ENCODE measurements at places on chromosomes 6 and 20.

- DNase-seq, result peak; percentile 47
Observed at GRCh38 chr6:109690373-109690736, 647 bp downstream of the AK9 start.

GRCh38 chr6:26531897-26532296, 6.3 kb upstream of the HMGN4 start:
- no peak for DNase-seq

DNA sequence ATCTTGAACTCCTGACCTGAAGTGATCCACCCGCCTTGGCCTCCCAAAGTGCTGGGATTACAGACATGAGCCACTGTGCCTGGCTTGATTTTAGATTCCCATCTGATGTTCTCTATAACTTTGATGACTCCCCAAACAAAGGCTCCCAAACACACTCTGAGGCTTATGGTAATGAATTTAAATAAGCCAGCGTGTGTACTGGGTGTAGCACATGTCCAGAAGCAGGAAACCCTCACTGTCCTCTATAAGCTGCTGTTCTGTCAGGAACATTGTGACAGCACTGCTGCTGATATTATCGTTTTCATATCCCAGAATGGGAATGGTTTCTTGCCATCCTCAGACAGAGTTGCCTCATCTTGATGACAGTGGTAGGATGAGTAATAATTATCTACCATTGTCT, 54.1 kb upstream of the SALL4 start:
- no peak for DNase-seq

- no peak for DNase-seq
Observed at GRCh38 chr6:4133941-4134838, 1.2 kb downstream of the ECI2 start.

DNA sequence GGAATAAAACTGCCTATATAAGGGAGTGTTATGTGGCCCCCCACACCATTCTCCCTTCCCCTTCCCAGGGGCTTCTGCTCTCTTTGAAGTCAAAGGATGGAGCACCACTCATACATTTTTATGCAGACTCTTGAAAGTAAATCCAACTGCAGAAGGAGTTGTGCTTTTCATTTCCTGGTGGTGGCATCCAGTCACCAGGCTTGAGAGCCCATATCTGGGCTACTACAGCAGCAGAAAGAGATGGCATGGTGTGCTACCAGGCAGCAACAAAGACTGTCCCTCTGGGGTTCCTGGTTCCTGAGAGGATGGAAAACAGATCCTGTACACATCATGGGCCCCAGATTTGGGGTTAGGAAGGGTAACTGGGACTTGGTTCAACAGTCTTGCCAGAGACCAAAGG, 226.4 kb downstream of the CLIC5 start:
- no peak for DNase-seq

DNA sequence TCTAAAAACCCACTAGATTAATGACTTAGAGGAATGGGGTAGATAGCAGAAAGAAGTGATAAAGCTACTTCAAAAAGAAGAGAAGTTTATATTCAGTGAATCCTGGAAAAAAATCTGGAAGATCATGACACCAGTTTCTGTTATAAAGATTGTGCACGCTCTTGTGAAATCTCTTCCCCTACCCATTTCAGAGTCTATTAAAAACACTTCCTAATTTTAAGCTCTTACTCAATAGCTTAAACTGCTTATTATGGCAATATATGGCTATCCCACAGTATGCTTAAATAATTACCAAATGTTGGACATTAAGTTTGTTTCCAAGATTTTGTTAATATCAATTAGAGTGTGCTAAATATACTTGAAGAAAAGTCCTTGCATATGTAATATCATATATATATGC, 585.3 kb upstream of the MAN1A1 start:
- DNase-seq, result no peak

GRCh38 chr20:45355209-45356084, 7.2 kb upstream of the SDC4 start:
- DNase-seq, result no peak

- no peak for DNase-seq
Observed at GRCh38 chr20:4925842-4926530, 75.3 kb downstream of the SLC23A2 start.

DNA sequence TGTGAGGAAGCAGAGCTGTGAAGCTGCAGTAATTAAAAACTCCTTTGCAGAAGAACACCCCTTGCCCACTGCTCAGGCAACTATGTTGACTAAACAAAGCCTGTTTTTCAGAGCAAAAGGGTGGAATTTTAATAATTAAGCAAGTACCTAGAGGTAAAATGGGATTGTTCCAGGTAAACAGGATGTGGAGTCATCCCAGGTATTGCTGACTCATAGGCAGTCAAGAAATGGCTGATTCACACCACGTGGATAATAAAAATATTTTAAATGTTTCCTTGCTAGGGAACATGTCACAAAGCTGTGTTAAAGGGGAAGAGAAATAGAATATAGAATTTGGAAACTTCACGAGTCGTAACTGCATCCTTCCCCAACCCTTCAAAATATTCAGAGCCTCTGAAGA, 491.8 kb downstream of the BTBD3 start:
- DNase-seq, result no peak

DNA sequence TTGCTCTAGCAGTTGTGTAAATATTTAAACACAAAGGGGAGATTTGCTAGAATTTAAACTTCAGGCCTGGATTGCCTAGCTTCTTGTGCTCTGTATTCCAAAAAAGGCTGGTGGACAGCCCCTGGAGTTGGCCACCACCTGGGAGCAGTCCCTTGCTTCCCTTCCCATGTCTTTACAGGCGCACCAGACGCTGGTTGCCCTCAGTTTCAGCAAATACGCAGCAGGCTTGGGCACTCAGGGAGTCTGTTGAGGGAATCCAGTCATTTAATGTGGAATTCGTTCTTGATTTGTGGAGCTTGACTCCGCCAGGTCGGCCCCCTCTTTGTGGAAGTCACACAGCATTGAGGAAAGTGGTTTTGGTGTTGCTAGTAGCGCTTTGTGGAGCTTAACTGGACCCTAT, 156.8 kb downstream of the DTNBP1 start:
- no peak for DNase-seq

- DNase-seq, result no peak
Observed at GRCh38 chr20:4069751-4070150, 54.4 kb upstream of the RNF24 start.

GRCh38 chr20:64242797-64243475, 12.6 kb upstream of the PCMTD2 start:
- DNase-seq, result no peak

GRCh38 chr20:32567384-32568178, 17.6 kb downstream of the NOL4L start:
- DNase-seq, result no peak

DNA sequence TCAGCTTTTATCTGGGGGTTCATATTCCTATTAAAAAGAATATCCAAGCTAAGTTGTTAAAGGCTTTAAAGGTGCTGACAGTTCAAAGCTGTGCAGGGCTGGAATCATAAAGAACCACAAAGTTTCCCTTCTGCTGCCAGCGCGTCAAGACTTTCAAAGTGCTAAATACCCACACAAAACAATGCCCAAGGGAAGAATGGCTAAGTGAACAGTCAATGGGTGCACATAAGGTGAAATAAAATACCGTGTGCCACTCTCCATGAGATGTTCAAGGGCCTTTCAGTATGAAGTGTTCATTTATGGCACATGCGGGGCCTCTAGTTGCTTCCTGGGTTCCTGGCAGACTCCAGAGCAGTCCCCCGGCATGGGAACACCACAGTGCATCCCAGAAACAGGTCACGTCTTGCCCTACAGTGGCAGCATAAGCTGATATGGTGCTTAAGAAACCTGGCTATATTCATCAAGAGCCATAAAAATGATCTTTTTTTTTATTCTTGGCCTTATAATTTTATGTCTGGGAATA, 14.1 kb downstream of the TXNDC5 start:
- no peak for DNase-seq

DNA sequence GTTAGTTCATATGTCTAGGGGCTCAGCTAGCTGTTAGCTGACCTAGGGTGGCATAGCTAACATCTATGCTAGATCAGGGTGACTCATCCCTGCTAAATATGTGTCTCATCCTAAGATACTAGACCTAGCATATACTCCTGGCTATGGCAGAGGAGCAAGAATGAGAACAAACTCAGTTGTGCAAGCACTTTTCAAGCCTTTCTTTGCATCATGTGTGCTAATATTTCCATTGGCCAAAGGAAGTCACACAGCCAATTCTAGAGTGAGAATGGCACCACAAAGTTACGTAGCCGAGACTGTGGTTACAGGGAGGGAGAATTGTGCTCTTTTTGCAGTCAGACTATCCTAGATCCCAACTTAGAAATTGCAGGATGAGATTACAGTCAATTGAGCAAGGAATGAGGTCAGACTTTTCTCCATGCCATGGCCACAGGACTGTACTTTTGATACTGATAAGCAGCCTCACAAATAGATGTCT, 78.7 kb downstream of the PLCB4 start:
- no peak for DNase-seq

GRCh38 chr6:9999796-10000195, 415.1 kb downstream of the TFAP2A start:
- DNase-seq, result no peak

GRCh38 chr20:18727032-18727508, 86.5 kb upstream of the SCP2D1 start:
- no peak for DNase-seq

DNA sequence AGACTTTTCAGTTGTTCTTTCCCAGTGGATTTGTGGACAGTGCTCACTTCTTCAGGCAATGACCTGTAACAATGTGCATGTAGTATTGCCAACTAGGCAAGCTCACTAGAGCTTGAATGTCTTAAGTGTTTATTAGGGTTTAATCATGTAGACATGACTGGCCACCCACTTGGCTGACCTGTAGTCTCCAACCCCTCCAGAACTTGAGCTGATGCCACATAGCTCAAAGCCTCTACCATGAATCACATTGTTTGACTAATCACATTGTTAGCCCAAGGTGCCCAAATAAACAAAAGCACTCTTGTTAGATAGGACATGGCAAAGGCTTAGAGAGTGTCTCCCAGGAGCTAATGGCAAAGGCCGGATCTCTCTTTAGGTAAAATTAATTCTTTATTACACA, 272.7 kb downstream of the GRIK2 start:
- no peak for DNase-seq
